G401 (cell line): ENCODE measurements at places on chromosomes 4 and X. TPM values are rescaled to one million over a fixed set of nuclear protein-coding genes. Genes with fewer than 3 reads are reported as not detected.
A peak's percentile ranks its signal among the peaks of the same experiment; 100 is the strongest.

DNA sequence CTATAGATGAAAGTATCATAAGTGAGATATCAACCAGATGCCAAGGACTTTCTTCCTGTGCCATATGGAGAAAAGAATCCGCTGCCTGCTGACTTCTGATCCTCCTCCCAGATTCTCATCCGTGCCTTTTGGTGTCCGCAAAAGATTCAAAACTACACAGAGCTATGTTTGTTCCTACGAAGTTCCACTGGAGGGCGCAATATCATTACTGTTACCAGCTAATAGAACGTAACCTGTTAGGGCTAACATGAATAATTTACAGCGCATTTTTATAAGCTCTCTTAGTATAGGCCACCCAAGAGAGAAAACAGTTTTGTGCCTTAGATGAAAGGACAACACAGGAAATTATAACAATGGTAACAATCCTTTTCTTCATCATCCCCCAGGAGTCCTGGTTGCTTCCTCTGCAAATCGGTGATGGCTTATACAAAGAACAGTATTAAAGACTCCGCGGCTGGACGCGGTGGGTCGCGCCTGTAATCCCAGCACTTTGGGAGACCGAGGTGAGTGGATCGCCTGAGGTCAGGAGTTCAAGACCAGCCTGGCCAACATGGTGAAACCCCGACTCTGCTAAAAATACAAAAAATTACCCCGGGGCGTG, 22.8 kb upstream of the CENPVL3 start:
- peak; percentile 65 for DNase-seq

GRCh38 chr4:141890279-141890678, 253.9 kb downstream of the IL15 start:
- no peak for DNase-seq

GRCh38 chr4:73178389-73178788, 80.2 kb downstream of the ANKRD17 start:
- no peak for DNase-seq

DNA sequence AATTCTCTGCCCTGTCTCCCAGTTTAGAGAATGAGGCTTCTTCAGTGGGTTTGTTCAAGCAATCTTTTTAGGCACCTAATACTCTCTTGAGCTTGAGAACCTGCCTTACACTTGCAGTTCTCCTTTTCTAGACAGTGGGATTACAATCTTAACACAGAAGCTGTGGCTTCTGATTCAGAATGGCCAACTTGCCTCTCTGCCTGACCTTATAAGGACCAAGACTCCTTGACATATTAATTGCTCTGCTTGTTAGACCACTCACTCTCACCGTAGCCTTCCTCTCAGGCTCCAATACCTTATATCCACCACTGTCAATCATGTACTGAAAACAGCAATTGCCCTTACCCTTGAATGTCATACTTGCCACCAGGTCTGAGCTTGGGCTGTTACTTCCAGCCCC, 338.7 kb upstream of the MAOA start:
- DNase-seq: no peak

DNA sequence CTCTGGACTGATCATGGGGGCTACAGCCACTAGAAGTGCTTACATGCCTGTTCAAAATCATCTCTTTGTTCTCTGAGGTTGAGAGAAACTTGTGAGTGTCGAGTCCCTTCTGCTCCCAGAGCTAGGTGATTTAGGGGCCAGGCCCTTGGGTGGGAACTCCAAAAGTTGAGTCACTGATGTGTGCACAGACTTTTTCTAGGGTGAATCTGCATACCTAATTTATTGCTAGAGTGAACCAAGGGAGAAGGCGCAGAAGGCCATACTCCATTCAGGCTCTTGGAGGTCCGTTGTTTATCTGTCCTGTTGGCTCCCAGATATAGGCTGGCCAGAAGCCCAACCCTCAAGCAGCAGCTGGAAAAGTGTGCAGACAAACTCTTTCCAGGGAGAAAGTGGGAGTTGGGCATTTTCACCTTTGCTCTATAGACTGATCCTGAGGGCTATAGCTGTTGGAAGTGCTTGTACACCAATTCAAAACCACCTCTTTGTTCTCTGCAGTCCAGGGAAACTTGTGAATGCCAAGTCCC, 80.8 kb upstream of the ARX start:
- DNase-seq: no peak

- DNase-seq: no peak
Measured at GRCh38 chrX:44962944-44963343, 90.0 kb downstream of the KDM6A start.

GRCh38 chr4:76562161-76562560, 127.1 kb downstream of the SHROOM3 start:
- no peak for DNase-seq

DNA sequence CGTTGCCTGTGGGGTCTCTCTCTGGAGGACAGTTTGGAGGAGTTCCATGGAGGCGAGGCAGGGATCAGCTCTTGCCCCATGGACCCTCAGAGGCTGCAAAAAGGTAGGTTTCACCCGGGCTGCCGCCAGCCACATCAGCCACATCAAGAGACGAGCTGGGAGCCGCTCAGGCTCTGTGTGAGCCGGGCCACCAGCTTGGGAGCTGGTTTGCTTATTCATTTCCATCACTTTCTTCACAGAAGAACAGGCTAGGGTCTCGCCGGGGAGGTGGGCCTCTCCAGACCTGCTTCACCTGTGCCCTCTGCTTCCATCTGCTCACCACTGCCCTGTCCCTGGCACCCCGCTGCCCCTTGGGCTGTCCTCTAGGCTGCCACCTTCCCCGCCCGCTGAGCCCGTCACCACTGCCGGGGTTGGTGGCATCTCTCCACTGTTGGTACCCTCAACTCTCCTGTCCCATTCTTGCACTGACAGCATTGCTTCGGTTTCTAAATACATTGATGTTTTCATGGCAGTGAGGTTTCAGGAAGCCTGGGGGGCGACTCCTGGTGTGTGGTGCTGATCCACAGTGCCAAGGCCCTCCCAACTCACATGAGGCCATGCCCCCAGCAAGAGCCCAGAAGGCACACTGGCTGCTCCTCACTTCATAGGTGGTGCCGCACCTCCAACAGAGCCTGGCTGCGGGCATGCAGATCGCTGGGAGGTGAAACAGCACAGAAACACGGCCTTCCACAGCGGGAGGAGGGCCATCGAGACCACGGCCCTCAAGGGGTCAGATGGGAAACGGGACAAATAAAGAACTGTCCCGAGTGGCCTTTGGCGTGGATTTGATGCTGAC, 4.5 kb upstream of the TREX2 start:
- DNase-seq: no peak

DNA sequence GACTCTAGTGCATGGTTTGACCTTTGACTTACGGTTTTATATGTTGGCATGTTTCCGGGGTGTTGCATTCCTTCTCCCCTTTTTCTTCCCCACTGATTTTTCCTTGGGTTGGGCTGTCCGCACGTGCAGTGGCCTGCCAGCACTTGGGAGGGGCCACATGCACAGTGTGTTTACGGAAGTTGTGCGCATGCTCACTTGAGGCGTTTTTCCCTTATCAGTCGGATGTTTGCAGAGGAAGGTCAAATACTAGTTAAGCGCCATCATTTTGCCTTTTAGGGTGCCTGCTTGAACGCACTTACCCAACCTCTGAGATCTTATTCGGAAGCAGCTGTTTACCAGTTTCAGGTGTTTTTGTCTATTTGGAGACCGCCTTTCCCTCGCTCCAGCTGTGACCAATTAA, 653.9 kb upstream of the AADAT start:
- no peak for DNase-seq

- DNase-seq: no peak
Measured at GRCh38 chrX:997631-998137, 214.8 kb downstream of the CRLF2 start.

GRCh38 chrX:333611-334311, 15.2 kb upstream of the GTPBP6 start:
- no peak for DNase-seq

GRCh38 chr4:187547316-187547715, 448.3 kb upstream of the ZFP42 start:
- DNase-seq: no peak

DNA sequence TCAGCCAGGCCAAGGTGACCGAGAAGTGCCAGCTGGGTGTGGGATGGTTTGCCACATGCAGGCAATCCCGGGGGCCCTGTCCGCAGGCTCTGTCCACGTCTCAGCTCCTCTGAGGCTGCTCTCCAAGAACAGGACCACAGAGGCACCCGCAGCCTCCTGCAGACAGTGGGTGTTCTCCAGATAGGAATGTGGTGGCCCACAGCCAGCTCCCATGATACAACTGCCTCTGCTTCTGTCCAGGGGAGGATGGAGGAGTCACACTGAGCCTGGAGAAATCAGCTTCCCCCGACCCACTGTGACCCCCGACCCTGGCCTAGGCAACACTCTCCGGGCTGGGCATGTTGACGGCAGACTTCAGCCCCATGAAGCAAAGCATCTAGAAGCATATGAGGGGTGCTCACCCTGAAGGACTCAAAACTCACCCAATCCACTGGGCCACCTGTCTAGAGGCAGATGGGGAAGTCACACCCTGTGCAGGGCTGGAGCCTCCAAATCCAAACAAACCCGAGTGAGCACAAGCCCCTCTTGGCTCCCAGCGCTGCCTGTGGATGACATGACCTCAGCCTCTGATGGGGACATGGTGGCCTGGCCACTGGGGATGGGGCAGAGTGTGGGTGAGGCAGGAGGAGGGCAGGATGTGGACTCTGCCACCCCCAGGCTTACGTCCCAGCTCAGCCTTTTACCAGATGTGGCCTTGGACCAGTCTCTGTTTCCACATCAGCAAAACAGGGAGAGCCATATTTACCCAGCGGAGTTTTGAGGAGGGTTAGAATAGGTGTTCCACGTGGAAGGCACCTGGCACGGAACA, 102.3 kb downstream of the PSAPL1 start:
- no peak for DNase-seq

DNA sequence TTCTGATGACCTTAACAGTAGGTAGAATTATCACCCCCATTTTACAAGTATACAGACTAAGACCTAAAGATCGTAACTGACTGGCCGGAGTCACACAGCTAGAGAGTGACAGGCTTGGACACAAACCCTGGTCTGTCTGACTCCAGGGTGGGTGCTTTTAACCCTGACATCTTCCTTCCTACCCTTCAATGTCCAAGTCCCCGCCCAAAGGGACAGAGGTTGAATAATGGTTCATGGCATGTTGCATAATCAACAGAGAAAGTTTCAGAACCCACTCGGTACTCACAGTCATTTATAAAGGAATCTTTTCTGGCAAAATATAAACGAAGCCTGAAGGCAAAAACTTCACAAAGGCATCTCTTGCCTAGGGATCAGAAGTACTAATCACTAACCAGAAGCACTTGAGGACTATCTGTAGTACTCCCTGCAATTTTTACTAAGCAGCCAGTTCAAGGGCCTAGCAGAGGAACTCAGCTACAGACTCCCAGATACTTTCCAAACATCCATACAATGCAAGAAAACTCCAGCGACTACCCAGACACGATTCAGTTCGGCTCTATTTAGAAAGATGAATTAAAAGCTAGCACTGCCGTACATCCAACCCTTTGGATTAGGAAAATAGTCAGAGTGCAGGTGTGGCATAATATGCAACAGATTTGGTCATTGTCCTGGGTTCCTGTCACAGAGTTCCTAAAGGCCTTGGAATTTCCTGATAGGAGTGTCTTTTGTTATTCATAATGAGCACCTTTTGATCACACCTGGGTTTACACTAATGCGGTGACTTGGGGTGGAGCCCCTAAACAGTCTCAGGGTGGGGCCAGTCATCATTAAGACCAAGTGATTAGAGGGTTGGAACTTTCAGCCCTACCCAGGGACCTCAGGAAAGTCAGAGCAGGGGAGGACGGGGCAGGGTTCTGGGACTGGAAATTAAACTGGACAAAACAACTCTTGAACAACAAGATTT, 44.0 kb downstream of the RELL1 start:
- DNase-seq: no peak

GRCh38 chr4:38872620-38873019, 5.0 kb downstream of the FAM114A1 start:
- DNase-seq: no peak

DNA sequence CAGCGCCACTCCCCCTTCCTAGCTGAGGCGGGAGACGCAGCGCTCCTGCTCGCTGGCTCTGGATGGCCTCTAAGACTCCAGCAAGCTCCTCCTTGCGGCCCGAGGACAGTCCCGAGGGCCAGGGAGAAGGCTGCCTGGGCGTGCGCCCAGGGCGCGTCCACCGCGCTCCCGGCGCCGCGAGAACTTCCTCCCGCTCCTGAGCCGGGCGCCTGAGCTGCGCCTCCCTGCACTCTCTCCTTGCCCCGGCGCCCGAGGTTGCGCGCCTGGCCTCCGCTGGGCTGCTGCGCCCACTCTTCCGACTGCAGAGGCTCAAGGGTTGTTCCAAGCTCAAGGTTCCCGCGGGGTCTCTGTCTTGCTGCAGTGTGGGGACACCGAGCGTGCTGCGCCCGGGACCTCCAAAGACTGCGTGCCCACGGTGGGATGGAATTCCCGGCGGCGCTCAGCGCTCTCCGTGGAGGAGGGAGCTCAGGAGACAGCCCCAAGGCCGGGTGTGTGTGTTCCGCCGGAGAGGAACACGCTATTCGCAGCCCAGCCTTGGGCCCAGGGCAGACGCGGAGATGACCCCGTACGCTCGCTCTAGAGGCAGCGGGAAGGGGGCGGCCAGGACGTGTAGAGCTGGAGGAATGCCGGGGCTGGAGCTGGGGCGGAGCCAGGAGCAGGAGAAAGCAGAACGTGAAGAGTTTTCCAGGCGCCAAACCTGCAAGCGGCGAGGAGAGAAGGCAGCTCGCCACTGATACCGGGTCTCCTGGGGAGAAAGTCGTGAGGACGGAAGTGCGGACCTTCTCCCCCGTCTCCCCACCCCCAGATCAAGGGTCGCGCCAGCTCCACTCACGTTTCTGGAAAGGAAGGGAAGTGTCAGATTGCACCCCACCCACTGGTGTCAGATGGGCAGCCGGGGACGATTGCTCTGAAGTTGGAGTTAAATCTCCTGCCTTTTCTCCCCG, at the start of gene ARHGAP6:
Gene ARHGAP6 (minus strand): TSS at position 753 of the 944 bp plus-strand sequence. CDS start 1,092 bp downstream, outside the sequence.
- DNase-seq: no peak

- no peak for DNase-seq
Measured at GRCh38 chrX:136584545-136584944, 52.5 kb downstream of the VGLL1 start.

GRCh38 chr4:156763511-156763910, 208.1 kb downstream of the PDGFC start:
- DNase-seq: no peak

The PI4K2B gene
- total RNA-seq: 44.1 and 57.7 TPM in 2 replicates

The SLC49A3 gene
- total RNA-seq: not detected in 2 replicates

The HAND2 gene
- total RNA-seq: 0.41 TPM in 1 of 2 replicates, not detected in the other

The ERAS gene
- total RNA-seq: 9.6 TPM in 1 of 2 replicates, not detected in the other
